ENCODE measurements at places on chromosomes 4 and X.

GRCh38 chr4:176849076-176849475 is 56.4 kb upstream of the VEGFC start:
- no peak for DNase-seq

DNA sequence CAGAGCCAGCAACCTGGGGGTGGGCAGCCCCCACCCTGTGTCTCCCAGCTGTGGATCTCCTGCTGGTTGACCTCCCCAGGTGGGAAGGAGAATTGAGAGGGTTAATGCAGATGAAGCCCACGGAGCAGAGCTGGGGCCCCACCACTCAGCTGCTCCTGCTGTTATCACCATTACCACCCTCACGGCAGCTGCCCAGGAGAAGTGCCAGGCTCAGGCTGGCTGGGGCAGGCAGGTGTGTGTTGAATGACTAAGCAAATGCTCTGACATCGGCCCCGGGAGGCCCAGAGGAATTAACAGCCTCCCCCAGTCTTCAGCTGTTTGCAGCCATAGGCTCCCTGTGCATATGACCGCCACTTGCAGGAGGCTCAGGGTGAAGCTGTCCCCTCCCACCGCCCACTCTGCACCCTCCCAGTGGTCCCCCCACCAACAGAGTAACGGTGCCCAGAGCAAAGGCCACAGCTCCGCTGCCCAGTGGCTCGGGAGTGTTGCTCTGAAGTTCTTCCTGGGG is 133.8 kb downstream of the CPZ start:
- DNase-seq, result peak; percentile 3

DNA sequence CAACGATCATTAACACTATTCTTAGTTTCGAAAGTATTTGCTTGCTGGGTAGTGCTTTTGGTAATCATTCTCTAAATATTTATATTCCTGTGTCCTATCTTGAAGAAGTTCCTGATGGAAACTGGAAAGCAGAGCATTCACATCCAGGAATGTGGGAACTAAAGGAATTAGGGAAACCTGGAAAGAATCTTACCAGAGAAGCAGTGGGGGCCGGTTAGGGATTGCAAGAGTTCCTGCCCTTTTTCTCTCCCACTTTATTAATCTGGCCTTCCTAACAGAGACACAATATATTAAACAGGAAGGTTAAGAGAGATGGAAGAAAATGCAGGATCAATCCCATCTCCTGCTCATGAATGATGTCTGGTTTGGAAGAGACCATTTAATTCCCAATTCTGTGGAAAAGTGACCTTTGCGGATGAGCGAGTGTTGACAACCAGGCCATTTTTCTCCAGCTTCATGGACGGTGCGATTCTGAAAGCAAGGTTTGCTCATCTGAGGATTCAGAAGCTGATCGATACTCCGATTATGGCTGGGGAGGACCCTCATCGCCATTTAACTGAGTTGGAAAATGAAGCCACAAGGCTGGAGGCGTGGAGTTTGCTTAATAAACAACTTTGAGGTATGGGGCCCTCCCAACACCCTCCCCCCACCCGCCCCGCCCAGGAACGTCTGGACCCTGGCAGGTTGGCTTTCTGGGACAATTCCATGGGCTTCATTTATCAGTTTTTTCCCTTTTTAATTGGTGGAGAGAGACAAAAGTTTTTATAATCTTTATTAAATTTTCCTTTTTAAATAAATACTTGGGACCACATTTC is 52.3 kb downstream of the C4orf51 start:
- no peak for DNase-seq

DNA sequence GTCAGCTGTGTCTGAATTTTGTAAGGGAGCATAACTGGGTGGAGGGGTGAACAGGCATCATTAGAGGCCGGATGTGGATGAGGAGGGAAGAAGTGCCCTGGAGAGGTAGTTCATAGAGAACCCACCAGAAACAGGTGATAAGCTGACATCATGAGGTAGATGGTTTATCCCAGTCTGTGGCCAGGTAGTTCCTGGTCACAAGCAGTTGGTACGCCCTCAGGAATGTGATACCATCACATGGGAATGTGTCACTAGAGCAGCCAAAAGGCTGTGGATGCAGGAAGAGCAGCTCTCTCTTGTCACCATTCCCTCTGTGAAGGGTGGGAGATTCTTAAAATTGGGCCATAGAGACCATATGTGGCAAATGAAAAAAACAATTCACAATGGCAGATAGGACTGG is 21.9 kb downstream of the MSN start:
- no peak for DNase-seq

GRCh38 chr4:23305026-23305425 is 584.8 kb downstream of the PPARGC1A start:
- no peak for DNase-seq

GRCh38 chr4:128841402-128841801 is 31.9 kb downstream of the JADE1 start:
- no peak for DNase-seq

- no peak for DNase-seq
Observed at GRCh38 chrX:123172869-123173268, 11.2 kb upstream of the GRIA3 start.

DNA sequence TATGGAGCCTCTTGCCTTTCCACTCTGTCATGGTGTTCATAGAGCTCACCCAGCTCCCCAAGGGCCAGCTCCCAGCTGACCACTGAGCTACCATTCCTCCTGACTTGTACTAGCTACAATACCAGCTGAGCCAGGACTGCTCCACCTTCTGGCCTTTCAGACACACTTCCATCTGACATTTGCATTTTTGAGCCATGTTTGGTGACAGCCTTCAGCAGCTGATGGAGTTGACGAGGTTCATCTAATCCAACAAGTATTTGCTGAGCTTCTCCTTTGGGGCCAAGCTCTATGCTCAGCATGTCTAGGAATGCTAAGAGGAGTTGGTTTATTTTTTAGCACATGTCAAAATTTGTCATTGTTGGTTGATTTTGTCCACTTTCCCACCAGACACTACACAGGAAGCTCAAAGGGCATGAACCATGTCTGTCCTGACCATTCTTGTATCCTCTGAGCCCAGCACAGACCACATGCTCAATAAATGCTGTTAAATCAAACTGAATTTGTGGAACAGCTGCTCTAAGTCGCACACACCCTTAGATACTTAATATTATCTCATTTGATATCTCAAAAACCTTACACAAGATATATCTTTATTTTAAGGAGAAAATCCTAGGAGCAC is 142.6 kb upstream of the PPARGC1A start:
- DNase-seq, result peak; percentile 27

DNA sequence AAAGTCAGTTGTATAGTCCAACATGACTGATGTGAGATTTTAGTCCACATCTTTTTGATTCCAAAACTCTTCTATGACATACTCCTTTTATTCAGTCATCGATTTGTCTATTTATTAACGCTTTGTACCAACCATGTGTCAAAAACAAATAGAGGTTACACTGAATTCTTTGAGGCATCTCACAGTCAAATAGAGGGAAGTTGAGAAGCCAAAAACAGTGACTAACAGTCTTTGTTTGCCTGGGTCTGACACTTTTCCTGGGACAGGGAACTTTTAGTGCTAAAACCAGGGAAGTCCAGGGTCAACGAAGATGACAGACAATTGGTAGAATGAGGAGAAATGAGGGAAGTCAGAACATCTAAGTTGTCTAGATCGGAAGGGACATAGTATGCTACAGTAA is 169.9 kb upstream of the HS3ST1 start:
- DNase-seq, result no peak

DNA sequence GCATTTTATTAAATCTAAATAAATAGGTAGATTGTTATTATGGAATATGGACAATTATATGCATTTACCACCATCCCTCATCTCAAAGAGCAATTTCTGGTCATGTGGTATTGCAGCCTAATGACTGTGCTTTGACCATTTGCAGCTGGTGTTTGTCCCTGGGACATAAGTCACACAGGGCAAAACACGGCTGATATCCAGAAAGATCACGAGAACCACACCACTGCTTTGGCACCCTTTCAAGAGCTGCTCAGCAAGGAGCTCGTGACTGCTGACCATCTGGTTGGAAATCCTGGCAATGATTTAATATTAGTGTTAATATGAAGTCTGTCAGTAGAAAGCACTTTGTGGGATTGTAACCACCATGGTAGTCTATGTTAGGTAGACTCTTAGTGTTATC is 545.0 kb downstream of the GBA3 start:
- DNase-seq, result no peak

DNA sequence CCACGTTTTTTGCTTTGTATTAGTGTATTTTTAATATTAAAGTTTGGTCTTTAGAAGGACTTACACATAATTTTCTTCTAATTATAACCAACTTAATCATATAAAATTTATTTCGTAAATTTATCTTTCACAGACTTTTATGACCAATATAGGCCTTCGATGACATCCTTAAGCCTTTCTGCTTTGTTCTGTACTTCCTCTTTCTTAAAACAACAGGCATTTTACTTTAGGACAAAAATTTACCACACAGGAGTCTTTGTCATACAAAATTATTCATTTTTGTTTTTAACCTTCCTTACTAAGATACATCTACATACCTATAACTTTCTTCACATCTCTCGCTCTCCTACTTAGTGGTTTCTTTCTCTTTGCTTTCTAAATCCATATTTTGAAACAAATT is 56.3 kb downstream of the RGS12 start:
- no peak for DNase-seq

DNA sequence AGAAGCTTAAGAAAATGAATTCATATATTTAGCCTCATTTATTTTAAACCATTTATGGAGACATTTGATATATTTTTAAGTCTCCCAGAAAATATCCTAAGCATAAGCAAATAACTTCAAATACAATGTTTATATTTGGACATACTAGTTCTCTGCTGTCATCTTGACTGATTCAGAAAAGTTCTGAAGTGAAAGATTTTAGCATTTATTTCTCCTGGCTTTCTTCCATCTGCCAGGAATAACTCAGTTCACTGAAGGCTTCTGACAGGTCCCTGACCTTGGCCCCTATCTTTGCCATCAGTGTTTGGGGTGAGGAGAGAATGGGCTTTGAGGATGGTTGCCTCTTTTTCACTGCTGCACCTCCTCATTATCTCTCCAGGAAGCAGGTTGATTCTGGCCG is 115.7 kb downstream of the SLIT2 start:
- DNase-seq, result no peak

- DNase-seq, result no peak
Observed at GRCh38 chr4:67885762-67886161, 2.0 kb upstream of the TMPRSS11D start.

DNA sequence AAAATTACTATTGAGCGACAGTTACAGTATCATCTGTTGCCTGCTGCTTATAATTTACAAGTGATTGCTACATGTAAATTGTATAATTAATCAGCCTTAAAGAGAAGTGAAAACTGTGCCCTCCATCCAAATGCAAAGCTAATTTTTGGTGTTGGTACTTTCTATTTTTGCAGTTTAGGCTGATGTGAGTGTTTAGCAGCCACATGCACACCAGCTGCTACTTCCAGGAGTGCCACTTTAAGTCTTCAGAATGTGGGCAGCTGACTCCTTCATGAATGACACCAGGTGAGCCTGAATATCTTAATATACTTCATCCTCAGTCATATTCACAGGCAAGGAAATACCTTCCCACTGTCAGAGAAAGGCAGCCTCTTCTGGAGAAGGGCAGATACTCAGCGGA is 149.8 kb upstream of the RASGEF1B start:
- no peak for DNase-seq

Data from WERI-Rb-1 (cell line).